ENCODE measurements at places on chromosomes 11 and 22. TPM values are rescaled to one million over a fixed set of nuclear protein-coding genes. Genes with fewer than 3 reads are reported as not detected.

DNA sequence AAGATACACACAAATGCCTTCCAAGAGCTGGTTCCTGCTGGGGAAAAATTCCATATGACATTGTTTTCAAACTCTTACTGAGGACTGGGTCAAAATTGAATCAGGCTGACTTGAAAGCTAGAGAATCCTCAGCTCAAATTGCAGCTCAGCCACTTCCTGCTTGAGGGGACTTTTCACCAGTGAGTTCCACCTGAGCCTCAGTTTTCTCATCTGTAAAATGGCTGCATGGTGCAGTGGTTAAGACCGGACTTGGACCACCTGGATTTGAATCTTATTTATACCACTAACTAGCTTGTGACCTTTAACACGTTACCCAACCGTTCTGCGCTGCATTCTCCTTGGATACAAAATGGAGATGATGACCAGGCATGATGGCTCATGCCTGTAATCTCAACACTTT is 69.9 kb upstream of the ASPHD2 start:
- DNase-seq = no peak

DNA sequence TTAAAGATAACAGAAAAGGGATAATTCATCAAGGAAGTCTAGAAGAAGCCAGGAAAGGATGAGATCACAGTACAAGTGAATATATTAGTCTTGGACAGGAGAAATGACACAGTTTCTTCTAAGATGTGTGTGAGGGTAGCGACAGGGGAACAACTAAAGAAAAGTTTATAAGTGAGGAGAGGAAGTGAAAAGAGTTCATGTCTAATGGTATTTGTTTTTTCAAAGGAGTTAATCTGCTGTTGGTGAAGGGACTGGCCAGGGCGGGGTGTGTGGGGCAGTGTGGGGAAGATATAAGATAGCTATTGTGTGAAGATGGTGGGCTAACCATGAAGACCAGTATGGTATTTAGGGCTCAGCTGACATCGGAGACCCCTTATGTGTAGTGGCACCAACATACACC is 7.6 kb upstream of the PPFIBP2 start:
- no peak for DNase-seq

- DNase-seq = no peak
Measured at GRCh38 chr11:73175551-73176144, 33.5 kb upstream of the FCHSD2 start.

DNA sequence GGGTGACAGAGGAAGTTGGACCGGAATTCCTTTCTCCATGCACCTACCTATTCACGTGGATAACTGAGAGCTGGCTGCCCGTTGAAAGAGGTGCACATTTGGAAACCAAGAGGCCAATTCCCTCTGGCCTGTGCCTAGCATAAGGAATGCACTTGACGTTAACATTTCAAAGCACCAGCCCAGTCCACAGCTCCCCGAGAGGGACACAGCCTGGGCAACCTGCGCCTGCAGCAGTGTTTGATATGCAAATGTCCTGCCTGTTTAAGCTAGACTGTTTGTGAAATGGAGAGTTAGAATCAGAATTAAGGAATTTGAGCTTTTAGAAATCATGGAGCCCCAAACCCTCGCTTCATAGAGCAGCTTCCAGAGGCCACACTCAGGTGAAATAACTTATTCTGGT is 126.1 kb downstream of the DSCAML1 start:
- no peak for DNase-seq

GRCh38 chr22:39797528-39798147 is 95.9 kb downstream of the ENTHD1 start:
- DNase-seq = no peak

DNA sequence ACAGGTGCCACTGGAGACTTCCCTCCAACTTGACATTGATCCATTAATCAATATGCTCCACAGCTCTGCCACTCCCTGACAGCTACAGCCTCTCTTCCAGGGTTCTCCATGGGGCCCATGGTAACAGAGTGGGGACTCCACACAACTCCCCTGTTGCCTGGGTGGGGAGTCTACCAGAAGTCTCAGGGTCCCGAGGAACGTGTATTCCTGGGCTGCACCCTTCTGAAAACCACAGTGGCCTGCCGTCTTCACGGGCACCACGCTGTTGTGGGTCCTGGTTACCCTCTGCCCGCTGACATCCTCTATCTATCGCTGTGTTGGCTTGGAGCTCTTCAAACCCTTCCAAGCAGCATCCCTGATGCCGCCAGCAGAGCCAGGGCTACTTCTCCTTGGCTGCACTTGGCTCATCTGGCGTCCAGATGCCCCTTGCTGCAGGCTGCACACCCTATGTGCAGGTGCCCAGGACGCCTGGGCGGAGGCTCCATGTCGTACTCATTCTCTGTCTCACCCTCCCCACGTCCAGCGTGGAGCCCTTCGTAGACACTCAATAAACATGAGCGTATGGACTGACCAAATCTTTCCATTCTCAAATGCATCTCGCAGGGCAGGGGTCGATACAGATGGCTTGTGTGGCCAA is 1341.8 kb downstream of the TBC1D22A start:
- DNase-seq = no peak

GRCh38 chr11:128116447-128116846 is 470.9 kb downstream of the ETS1 start:
- DNase-seq = no peak

- DNase-seq = no peak
Measured at GRCh38 chr11:86182976-86183584, 61.5 kb upstream of the EED start.

TRMU gene
- polyA plus RNA-seq = 12.8 TPM
